ENCODE measurements at places on chromosomes 13 and 19.

DNA sequence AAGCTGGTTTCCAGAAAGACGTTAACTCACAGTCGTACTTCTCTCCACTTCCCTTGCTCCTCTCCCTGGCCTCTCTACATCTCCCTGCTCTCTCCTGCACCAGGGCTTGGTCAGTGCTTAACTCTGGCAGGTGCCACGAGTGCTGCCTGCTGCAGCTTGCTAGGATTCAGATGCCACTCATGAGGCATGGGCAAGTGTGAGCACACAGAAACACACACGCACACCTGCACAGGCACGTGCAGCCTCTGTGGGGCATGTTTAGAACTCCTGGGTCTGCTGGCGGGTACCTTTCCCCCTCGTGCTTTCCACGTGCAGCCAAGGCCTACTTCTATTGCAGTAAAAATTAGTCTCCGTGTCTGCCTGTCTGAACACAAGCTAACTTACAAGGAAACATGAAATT, 31.8 kb downstream of the SOX1 start:
- no peak for DNase-seq

DNA sequence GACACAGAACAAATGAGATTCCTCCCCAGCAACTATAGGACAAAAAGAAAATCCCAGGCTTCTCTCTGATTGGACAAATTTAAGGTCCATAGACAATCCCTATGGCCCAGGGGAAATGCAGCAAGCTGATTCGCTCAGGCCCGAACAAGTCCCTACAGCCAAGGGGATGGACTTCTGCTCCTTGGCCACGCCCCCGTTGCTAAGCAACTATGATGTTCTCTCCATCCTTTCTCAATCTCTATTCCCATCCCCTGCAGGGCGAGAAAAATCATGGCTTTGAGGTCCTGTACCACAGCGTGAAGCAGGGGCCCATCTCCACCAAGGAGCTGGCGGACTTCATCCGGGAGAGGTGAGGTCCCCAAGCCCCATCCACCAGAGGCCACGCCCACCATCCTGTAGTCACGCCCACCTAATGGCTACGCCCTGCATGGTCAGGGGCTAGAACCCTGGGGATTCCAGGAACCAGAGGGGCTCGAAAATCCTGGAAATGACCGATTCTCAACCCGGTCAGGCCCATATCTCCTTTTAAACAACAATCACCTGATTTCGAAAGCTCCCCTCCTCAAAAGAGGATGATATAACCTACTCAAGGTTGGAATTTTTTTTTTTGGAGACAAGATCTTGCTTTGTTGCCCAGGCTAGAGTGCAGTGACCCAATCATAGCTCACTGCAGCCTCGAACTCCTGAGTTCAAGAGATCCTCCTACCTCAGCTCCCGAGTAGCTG, 11.4 kb downstream of the FCHO1 start:
- no peak for DNase-seq

DNA sequence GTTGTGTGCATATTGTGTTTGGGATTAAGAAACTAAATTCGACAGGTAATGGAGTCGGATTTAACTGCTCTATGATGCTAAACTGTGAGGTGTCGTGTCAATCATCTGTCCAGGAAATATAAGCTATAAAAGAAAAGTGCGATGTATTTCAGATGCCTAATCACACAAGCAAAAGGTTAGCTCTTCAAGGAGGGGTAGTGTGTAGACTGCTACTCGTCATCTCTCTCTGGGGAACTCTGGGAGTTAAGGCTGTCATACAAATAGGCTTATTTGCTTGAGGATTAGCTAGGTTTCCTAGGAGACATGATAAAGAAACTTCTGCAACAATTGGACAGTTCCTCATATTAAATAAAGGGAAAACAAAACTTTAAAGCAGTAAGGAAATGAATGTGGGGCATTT, 462.1 kb downstream of the OLFM4 start:
- no peak for DNase-seq

DNA sequence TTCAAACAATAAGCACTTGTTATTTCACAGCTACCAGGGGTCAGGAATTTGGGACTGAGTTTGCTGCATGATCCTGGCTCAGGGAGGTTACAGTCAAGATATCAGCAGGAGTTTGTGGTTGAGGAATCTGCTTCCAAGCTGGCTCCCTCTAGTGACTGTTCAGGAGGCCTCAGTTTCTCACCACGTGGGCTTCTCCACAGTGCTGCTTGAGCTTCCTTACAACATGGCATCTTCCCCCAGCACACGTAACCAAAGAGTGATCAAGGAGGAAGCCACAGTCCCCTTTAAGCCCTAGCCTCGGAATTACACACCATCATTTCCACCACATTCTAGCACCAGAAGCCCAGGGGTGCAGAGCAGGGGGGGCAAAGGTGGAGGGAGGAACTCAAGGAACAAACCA, 28.8 kb downstream of the CELF5 start:
- no peak for DNase-seq

GRCh38 chr19:3693025-3693925, 7.0 kb downstream of the PIP5K1C start:
- DNase-seq, result no peak

DNA sequence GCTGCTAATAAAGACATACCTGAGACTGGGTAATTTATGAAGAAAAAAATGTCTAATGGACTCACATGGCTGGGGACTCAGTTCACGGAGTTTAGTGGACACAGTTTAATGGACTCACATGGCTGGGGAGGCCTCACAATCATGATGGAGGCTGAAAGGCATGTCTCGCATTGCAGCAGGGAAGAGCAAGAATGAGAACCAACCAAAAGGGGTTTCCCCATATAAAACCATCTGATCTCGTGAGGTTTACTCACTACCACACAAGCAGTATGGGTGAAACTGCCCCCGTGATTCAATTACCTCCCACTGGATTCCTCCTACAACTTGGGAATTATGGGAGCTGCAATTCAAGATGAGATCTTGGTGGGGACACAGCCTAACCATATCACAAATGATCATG, 1181.2 kb downstream of the PCDH9 start:
- no peak for DNase-seq

DNA sequence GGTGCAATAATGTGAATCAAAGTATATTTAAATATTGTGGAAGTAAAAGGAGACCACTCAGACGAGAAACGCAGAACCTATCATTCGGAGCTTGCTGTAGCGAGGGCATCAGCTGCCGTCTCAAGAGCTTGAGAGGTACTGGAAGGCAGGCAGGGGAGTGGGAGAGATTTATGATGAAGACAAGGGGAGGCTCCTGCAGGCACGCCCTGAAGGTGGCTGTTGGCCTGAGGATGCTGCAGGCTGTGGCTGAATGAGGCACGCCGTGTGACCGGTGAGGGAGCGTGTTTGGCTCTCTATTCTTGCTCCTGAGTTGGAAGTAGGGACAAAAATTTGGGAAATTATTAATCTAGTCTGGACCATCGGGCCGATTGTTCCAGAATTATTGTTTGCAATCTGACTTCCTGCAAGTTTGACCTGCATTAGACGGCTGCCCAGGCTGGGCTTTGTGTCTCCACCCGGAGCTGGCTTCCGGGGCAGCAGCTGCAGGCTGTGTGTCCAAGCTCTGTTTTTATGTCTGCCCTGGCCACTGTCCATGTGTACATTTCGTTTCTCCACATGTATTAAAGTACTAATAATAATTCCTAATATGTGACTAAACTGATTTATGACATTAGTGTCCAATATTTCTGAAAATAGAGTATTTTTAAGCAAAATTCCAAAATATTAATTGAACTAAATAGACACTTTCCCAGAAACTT, 91.1 kb upstream of the ANKRD10 start:
- DNase-seq, result no peak

DNA sequence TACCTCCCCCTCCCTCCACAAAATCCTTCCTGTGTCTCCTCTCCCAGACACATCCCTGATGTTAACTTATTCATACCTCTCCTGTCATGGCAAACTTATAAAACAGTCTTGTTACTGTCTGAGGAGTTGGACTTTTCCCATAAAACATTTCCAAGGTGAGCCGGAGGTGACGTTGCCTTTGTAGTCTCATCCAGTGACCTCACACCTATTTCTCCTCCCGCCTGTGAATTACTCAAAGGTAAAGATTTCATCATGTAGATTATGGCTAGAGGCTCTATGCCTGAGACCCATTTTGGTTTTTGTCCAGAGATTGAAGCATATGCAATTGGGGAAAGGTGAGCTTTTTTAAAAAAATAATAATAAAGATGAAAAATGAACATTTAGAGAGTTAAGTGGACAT, 529.0 kb downstream of the MYO16 start:
- DNase-seq, result no peak

GRCh38 chr19:13077240-13077639, 25.4 kb downstream of the LYL1 start:
- DNase-seq, result no peak

- DNase-seq, result no peak
Observed at GRCh38 chr13:24185591-24186232, 25.2 kb downstream of the SPATA13 start.

DNA sequence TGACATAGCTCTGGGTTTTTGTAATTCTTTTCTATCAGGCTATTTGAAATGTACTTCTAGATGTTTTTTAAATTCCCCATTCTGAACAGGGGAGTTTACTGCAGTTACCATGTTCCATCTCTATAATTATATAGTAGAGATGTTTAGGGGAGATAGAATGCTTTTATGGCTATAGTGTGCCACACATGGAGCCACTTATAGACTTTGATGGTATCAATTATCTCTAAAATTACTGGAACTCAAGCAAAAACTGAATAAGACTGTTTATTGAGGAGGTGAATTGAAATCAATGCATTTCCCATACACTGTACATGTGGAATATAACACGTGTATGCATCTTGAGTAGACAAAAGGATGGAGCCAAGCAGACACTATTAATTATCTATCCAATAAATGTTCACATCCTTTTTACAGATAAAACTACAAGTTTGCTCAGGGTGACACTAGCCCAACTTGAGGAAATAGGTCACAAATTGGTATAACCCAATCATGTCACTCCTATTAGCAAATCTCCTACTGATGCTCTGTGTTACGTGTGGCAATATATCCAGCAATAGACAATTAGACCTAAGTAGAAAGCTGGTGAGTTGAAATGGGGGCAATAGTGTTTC, 1882.6 kb downstream of the PCDH9 start:
- no peak for DNase-seq

- peak; percentile 27 for DNase-seq
Observed at GRCh38 chr13:36819739-36820090, 693 bp downstream of the RFXAP start.

- no peak for DNase-seq
Observed at GRCh38 chr13:43433691-43434141, 353.1 kb downstream of the ENOX1 start.

- DNase-seq, result no peak
Observed at GRCh38 chr13:50945669-50946068, 36.1 kb downstream of the RNASEH2B start.

DNA sequence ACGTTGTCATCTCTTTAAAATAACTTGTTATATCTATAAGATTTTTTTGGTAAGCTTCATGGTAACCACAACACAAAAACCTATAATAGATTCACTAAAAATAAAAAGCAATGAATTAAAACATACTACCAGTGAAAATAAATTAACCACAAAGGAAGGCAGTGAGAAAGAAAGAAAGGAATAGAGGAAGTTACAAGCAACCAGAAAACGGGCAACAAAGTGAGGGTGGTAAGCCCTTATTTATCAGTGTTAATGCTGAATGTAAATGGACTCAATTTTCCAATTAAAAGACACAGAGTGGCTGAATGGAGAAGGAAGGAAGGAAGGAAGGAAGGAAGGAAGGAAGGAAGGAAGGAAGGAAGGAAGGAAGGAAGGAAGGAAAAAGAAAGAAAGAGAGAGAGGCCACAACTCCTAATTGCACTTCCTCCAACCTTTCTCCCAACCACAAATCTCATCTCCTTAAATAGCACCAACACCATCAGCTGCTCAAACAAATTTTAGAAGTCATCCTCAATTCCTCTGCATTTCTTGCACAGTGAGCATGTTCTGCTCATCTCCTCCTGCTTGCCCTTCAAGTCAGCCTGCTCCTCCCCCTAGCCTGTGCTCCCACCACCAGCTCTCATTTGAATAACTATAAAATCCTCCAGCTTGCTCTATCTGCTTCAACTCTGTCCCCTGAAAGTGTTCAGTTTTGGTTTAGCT, 48.6 kb downstream of the CCNA1 start:
- no peak for DNase-seq

Measured in stimulated activated CD4-positive, alpha-beta T cell treated with anti-CD3 and anti-CD28 coated beads, TNF-alpha, amount 100 ng/mL, for 48 hours (primary cell).